Anterior cingulate cortex (tissue), 58 donors: ENCODE measurements at places on chromosomes 11 and 22.

- DNase-seq = no peak
These were observed 24.2 kb downstream of the RBX1 start for GRCh38 chr22:40975366-40975765.

- no peak for DNase-seq
These were observed 6.6 kb downstream of the TSPAN4 start for GRCh38 chr11:849104-849824.

DNA sequence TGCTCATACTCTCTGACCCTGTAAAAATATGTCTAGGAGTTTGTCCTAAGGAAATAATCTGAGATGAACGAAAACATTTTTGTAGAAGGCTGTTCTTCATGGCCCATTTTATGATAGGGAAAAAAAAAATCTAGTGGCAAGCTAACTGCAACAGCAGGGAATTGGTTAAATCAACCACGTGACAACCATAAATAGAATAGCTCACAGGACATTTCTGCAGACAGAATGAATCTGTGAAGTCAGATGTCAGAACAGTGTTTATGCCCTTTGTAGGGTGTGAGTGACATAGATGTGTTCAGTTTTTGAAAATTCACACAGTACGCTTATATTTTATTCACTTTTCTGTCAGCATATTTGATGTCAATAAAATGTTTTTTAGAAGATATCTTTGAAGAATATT is 16.1 kb downstream of the ARHGAP1 start:
- no peak for DNase-seq

DNA sequence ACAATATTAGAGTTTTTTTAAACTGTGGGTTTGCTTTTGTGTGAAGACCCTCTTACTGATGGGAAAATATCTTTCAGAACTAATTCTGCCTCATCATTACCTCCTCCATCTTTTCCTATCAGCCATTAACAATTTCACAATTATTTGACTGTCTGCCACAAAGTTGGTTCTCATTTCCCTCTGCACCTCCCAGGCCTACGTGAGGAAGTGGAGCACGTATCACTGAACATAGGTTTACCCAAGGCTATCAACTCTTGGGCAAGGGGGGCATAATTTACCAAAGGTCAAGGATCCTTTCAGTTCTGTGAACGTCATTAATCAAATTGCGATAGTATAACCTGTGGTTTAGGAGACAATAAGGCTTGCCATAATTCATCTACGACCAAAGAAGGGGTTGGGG is 60.0 kb downstream of the LIF start:
- DNase-seq = no peak

DNA sequence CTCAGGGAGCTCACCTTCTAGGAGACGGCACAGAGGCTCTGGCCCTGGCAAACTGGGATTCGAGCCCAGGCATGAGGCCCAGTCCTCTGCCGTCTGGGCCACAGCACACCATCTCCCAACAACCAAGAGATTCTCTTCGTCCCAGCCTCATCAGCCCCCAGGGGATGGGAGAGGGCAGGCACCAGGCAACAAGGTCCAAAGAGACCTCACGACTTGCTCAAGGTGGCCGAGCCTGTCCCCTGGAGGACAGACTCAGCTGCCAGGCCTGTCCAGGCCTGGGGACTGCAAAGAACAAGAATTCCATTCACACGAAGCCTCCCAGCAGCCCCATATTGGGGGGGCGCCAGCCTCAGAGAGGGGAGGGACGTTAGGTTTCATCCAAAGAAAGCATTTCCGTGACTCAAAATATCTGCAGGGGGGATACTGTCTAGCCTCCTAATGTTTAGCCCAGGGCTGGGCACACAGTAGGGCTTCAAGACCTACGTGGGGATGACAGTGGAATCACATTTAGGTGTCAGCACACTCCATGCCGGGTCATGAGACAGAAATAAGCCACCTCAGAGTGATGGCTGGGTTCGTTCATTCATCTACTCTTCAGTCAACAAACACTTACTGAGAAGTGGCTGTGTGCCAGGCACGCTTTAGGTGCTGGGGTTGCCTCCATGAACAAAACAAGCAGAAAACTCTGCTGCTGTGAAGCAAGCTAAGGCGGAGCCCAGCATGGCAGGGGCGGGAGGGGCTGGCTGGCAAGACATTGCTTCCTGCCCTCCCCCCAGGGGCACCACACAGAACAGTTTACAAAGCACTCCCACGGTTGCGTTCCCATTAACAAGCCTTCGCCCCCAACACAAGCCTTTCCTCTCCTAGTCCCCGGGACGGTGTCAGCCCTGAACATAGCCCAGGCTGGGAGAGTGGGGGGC is 1.2 kb downstream of the CARNS1 start:
- no peak for DNase-seq

GRCh38 chr11:25453471-25453870 is 878.5 kb upstream of the ANO3 start:
- no peak for DNase-seq

DNA sequence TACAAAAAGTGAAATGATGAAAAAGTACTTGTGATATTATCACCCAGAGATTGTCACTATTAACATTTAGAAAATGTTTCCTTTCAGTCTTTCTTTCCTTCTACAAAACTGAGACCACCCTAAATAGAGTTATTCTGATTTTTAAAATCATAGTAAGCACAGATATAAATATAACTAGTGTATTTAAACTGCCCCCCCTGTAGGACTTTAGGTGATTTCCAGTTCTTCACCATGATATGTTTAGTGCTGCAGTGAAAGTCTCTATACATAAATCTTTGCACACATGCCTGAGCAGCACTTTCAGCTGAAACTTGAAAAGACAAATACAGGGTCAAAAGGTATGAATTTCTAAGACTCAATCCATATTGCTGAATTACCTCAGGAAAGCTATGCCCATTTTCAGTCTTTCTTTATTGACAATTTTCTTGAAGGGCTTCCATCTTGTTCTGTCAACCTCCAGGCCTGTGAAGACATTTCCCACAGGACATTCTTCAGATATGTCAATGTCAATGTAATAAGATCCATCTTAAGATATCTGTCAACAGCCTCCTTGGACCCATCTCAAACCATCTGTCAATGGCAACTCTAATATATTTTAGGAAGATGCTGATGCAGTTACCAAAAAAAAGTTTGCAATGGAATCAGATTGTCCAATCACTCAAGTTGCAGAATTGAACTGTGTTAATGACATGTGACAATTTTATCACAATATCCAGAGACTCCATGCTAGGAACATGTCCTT is 30.8 kb upstream of the LDLRAD3 start:
- DNase-seq = no peak

DNA sequence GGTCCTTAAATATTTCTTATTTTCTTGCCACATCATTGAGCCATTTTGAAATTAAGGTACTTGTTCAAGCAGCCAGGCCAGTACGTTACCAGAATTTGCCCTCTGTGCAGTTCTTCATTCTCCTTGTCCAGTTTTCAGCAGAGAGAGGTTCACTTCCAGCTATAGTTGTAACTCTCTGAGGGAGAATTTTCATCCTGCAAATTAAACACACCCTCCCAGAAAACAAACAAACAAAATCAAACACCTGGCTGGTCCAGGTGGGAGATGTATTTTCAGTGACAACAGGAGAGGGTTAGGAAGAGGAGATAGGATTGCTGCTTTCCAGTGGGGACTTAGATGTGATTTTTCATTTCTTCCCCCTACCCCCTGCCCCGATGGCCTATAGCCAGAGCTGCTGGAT is 45.0 kb downstream of the LHFPL7 start:
- DNase-seq = no peak

DNA sequence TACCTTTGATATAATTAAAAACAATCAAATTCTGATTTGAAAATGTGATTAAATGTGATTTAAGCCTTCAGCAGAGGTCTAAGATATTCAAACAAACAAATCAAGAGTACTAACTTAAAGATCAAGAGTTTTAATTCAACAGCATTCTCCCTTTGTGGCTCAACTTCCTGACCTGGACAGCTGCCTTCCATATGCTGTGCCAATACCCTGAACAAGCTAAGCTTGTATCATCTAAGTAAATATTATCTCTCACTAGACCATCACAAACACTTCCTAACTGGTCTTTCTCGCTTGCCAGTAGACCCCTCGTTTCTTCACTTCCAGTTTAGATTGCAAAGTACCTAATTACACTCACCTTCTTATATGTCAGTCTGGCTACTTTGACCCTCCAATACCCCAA is 35.9 kb upstream of the P4HA3 start:
- DNase-seq = no peak

DNA sequence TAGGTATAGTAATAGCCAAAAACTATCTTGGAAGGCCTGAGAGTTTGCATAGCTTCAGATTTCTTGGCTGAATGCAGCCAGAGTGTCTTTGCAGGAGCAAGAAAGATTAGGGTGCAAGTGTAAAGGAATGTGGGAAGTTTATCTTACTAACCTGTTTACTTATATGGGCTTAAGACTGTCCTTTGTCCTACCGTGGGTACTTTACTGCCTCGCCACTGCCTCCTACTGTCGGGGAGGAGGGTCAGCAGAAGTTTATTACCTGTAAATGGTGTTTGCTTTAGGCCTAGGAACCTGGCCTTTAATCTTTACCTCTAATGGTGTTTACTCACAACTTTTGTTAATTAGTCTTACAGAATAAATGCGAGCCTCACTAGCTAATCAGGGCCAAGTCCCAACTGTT is 633.8 kb downstream of the DLG2 start:
- no peak for DNase-seq

DNA sequence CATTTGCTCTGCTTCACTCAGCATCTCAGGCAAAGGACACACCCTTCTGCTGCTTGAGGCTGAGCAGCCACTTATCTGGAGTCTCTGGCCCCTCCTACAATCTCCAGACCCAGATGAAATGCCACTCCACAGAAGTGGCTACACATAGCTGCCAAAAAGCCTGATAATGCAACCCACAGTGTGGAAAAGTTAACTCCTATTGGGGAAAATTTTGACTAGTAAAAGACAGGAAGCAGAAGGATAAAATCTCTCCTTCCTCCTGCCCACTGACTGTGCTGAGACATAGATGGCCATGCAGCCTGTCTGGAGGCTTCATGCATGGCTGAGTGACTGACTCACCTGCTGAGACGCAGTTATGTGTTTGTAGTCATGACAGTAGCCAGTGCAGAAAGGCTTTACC is 92.3 kb upstream of the TEAD1 start:
- no peak for DNase-seq

GRCh38 chr22:33329398-33329797 is 271.2 kb upstream of the SYN3 start:
- DNase-seq = no peak

- DNase-seq = no peak
These were observed 126.5 kb downstream of the RASSF10 start for GRCh38 chr11:13135385-13136271.

DNA sequence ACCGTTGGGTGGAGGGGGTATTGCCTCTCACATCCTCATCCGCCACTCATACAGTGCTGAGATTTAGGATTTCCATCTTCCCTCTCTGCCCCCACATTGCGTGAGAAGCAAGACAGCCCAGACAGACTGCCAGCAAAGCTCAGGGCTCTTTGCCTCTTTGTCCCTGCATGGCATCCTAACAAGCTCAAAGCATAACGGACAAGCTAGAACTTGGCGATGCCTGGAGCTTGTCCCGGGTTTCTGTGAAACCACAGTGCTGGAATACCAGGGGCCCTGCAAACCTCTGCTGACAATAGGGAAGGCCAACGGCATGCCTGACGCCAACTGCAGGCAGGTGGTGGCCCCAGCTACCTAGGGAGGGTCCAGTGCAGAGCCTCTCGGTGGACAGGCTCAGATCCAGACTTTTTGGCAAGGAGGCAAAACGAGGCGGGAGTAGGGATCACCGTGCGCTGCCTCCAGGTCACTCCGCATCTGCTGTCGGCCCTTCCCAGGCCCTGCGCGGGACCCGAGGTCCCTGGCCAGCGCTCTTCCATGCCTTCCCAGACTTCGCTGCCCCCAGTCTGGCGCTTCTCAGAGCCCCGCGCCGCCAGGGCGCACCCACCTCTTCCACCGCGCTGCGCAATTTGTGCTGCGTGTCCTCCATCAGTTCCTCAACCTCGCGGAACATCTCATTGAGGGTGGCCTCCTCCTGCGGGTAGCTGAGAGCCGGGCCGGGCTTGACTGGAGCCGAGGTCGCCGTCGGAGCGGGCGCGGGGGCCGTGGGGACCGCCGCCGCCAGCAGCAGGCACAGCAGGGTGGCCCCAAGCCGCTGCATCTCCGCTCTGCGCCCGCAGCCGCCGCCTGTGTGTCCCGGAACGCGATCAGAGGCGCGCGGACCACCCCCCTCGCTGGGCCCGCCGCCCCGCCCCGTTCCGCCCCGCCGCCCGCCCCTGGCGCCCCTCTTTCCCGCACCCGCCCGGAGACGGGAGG is at the start of gene DKK3:
Gene DKK3, minus strand, starts transcription at position 858 of the 969 bp plus-strand sequence. Its CDS starts 44 bp downstream, at position 814.
- no peak for DNase-seq

DNA sequence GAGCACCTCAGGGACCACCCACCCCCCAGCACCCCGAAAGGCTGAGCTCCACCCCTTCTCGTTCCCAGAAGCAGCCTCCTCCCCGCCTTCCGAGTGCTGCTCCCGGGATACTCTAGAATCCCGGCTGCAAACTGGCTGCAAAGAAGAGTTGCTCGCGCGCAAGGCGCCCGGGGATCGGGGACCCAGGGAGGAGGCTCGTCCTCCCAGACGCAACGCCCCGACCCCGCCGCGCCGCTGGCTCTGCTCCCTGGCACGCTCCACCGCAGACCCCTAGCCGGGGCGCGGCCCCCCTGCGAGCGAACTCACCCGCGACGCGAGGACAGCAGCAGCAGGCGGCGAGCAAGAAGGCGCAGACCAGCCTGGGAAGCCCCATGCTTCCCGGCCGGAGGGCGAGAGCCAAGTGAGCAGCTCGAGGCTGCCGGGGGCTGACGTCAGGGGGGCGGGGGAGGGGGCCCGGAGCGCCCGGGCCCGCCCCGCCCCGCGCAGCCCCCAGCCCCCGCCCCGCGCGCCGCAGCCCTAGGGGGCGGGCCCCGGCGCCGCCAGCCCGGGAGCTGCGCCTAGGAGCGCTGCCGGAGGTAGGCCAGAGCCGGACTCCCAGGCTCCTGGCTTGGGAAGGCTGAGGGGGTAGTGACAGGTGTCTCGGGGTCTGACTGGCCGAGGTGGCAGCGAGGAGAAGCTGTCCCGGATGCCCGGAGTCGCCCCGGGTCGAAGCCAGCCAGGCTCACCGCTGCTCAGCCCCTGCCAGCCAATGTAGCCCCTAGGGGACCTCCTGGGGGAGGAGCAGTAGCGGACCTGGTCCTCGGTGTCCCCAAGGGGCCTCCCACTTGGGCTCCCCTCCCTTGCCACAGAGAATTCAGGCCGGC is at the start of gene MCAM:
Gene MCAM, minus strand, starts transcription at position 402 of the 863 bp plus-strand sequence. Its CDS starts 29 bp downstream, at position 373.
- no peak for DNase-seq
